ENCODE measurements at places on chromosomes 7 and 10.

- DNase-seq: peak; percentile 32
Measured at GRCh38 chr7:150937848-150938561, 40.1 kb downstream of the KCNH2 start.

GRCh38 chr10:73916761-73917470 lies 6.0 kb downstream of the PLAU start:
- no peak for DNase-seq

DNA sequence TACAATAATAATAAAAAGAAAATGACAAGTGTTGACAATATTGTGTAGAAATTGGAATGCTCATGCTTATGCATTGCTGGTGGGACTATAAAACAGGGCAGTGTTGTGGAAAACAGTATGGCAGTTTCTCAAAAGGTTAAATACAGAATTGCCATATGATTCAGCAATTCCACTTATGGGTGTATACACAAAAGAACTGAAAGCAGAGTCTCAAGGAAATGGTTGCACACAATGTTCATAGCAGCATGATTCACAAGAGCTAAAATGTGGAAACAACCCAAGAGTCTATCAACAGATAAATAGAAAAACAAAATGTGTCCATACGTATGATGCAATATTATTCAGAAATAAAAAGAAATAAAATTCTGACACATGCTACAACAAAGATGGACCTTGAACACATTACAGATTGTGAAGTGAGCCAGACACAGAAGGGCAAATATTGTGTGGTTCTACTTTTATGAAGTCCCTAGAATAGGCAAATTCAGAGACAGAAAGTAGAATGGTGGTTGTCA lies 64.8 kb upstream of the GRM8 start:
- no peak for DNase-seq

GRCh38 chr10:110226926-110227641 lies 19.7 kb downstream of the MXI1 start:
- peak; percentile 56 for DNase-seq

DNA sequence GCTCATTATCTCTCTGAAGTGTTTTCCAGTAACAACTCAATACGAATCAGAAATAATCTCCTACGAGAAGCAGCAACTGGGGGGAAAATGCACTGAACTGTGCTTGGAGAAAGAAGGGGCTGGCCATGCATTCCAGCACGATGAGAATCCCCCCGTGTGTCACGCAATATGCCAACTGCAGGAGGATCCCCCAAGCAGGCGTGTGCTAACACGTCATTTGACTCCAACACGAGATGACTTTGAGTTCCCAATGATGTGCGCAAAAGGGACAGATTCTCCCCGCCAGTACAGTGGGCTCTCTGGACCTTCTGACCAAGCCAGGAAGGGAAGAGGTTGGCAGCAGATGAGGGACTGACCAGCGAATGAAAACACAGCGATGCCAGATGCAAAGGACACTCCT lies 105.5 kb downstream of the KCNMA1 start:
- no peak for DNase-seq

DNA sequence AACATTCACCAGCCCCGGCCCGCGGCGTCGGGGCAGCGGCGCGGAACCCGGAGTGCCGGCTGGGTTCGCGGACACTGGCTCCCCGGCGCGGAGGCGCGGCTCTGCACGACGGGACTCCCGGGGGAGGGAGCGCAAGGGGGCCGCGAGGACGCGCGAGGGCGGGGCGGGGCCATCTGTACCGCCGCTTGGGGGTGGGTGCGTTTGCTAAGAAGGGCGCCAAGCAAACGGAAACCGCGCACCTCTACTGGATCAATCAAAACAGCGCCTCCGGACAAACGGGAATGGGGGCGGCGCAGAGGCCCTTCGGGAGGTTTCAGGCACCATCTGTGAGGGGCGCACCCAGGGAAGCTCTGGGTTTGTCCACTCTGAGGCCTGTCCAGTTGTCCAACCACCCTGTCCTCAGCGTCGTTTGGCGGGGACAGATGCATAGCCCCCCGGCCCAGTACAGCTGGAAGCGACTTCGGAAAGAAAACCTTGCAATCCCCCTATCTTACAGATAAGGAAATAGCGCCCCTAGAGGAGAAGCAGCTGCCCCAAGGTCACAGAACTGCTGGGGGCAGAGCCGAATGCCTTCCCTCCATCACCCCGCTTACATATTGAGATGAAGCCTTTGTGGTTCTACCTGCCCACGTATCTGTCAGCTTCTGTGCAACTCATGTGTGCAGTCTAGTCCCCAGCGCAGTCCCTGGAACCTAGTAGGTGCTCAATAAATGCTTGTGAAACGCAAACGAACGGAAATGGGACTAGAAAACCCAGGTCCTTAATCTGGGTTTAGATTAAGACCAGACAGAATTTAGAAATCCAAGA lies 10.7 kb upstream of the SLIT1 start:
- DNase-seq: peak; percentile 87

Measured in DND-41 (cell line).